Thoracic aorta (tissue), 2 donors: ENCODE measurements at places on chromosomes 1 and 21. TPM values are rescaled to one million over a fixed set of nuclear protein-coding genes. Genes with fewer than 3 reads are reported as not detected.

The CNR2 gene
- total RNA-seq: 0.41 TPM

- H3K4me3 ChIP-seq: no peak overlapping the region
- no peaks in the 10 kb centered on the region for H3K27me3 ChIP-seq
- H3K36me3 ChIP-seq: no peaks in the 10 kb centered on the region
- no peak overlapping the region for H3K27ac ChIP-seq
- no peaks in the 10 kb centered on the region for H3K4me1 ChIP-seq
Measured at GRCh38 chr1:56416495-56416894, 162.9 kb downstream of the PLPP3 start.

DNA sequence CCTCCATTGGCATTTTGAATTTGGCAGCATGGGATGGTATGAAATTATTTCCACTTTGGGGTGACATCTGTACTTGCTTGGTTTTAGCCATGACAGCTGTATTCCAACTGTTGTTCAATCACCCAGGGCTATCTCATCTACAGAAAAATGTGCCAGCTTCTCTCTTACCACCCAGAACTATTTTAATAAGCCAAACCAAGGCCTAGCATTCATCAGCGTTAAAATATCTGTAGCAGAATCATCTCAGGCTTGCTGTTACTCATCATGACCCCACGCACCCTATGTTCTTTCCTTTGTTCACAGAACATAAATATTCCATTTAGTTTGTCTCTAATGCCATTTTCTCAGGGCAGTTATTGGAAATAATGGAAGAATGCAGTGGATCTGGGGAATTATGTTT lies 49.8 kb downstream of the GIPC2 start:
- no peak overlapping the region for H3K4me3 ChIP-seq
- DNase-seq: no peak
- H3K4me1 ChIP-seq: peaks cover 15% of the 10 kb centered on the region
- H3K36me3 ChIP-seq: no peaks in the 10 kb centered on the region
- no peaks in the 10 kb centered on the region for H3K27me3 ChIP-seq

DNA sequence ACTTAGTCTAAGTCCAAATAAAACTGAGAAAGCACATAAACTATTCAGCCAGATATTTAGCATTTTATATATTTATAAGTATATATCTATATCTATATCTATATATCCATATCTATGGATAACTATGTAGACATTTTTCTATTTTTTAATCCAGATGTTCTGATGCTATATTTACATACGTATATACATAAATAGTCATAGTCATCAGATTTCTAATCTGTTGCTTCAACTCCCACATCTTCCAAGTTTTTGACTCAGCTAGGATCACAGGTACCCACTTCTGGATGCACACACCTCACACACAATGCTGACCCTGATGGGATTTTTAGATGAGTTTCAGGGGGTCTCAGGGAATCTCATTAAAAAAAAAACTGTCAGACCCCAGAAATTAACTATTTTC lies 52.2 kb upstream of the ZC3H11B start:
- no peaks in the 10 kb centered on the region for H3K36me3 ChIP-seq
- no peak for DNase-seq
- H3K4me3 ChIP-seq: no peak overlapping the region
- peaks cover 6% of the 10 kb centered on the region for H3K4me1 ChIP-seq

- no peaks in the 10 kb centered on the region for H3K36me3 ChIP-seq
- H3K4me1 ChIP-seq: no peaks in the 10 kb centered on the region
- no peaks in the 10 kb centered on the region for H3K27me3 ChIP-seq
- H3K27ac ChIP-seq: no peak overlapping the region
Measured at GRCh38 chr1:68459091-68459490, 9.3 kb upstream of the RPE65 start.

The PRRX1 gene
- 171 TPM for total RNA-seq
